Activated CD4-positive, alpha-beta T cell treated with anti-CD3 and anti-CD28 coated beads, Interleukin-2, amount 10 ng/mL, durations not matched to agents 24 days and 14 days (primary cell): ENCODE measurements at places on chromosomes 11 and 22. TPM values are rescaled to one million over a fixed set of nuclear protein-coding genes. Genes with fewer than 3 reads are reported as not detected.

The DDX25 gene
- 0.19 TPM in 1 of 2 replicates, not detected in the other for total RNA-seq

The MCHR1 gene
- not detected in 2 replicates for total RNA-seq

The KDM4E gene
- total RNA-seq = not detected in 2 replicates

The OR52L1 gene
- not detected in 2 replicates for total RNA-seq

The MYO18B gene
- total RNA-seq = 0.40 and 0.49 TPM in 2 replicates

The SHISA8 gene
- 5.3 and 5.7 TPM in 2 replicates for total RNA-seq

The PSMA1 gene
- 334 and 344 TPM in 2 replicates for total RNA-seq

The ANKK1 gene
- not detected in 2 replicates for total RNA-seq

The ANO1 gene
- not detected in 2 replicates for total RNA-seq

The PARVG gene
- total RNA-seq = 48.9 and 52.2 TPM in 2 replicates

The OR5L1 gene
- total RNA-seq = not detected in 2 replicates

The CCDC116 gene
- total RNA-seq = 0.40 and 0.51 TPM in 2 replicates

The TMPRSS5 gene
- total RNA-seq = 1.2 and 2.6 TPM in 2 replicates

The GGTLC2 gene
- not detected in 2 replicates for total RNA-seq

The PLAAT5 gene
- total RNA-seq = not detected in 2 replicates

The ALG12 gene
- total RNA-seq = 13.8 and 17.9 TPM in 2 replicates

The CEP126 gene
- total RNA-seq = 0.72 and 0.90 TPM in 2 replicates

The LDHAL6A gene
- total RNA-seq = not detected in 2 replicates

The BTBD18 gene
- total RNA-seq = not detected in 2 replicates

The JAM3 gene
- total RNA-seq = 4.7 and 5.0 TPM in 2 replicates

The NCAM1 gene
- not detected in 2 replicates for total RNA-seq

The HBB gene
- not detected in 2 replicates for total RNA-seq

The POLD3 gene
- 53.5 and 53.6 TPM in 2 replicates for total RNA-seq

The LRRC55 gene
- not detected in 2 replicates for total RNA-seq

The MMP8 gene
- total RNA-seq = not detected in 2 replicates

The HBE1 gene
- not detected in 2 replicates for total RNA-seq

The KRTAP5-10 gene
- total RNA-seq = not detected in 2 replicates

The MMP1 gene
- total RNA-seq = not detected in 2 replicates

The ZNF214 gene
- total RNA-seq = not detected in 2 replicates

The OR8I2 gene
- not detected in 2 replicates for total RNA-seq

The RFPL1 gene
- not detected in 2 replicates for total RNA-seq

The MISFA gene
- total RNA-seq = 3.4 and 3.5 TPM in 2 replicates

The ZP1 gene
- total RNA-seq = not detected in 2 replicates

The SWAP70 gene
- total RNA-seq = 7.3 and 8.1 TPM in 2 replicates

The MRGPRX3 gene
- not detected in 2 replicates for total RNA-seq

The PRDM11 gene
- total RNA-seq = 1.4 and 1.9 TPM in 2 replicates

The C11orf42 gene
- total RNA-seq = not detected in 2 replicates
